ENCODE measurements at places on chromosomes 3 and 15.

DNA sequence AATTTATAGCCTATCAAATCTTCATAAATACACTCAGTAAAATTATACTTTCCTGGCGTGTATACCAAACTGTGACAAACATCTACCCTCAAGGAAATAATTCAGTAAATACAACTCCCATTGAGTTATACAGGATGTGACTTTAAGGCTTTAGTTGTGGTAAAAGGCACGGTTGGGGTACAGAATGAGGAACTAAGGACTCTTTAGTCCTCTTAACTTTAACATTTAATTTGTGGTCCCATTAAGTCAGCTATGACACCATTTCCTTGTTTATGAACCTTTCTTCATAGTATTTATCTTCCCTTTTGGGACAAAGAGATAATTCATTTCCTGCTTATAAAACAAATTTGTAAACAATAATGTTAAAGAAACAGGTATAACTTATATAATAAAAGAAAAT, 30.2 kb downstream of the IFT80 start:
- no peak for DNase-seq

DNA sequence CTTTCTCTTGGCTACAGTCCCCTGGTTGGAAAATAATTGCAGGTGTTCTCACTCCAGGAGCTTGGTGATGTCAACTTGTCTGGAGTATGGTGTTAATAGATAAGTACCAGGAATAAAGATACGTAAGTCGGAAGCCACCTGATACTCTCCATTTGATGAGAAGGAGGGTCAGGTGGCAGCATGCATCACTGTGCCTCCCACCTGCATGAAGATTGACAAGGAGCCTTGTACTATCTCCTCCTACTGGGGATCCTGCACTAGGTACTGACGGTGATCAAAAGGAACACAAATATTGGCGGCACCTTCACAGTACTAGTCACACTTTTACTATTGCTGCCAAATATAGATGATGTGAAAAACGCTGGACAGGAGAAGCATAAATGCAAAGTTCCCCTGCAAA, 32.6 kb upstream of the GABRB3 start:
- no peak for DNase-seq

GRCh38 chr15:62324382-62324781, 159.3 kb upstream of the C2CD4B start:
- DNase-seq = no peak

DNA sequence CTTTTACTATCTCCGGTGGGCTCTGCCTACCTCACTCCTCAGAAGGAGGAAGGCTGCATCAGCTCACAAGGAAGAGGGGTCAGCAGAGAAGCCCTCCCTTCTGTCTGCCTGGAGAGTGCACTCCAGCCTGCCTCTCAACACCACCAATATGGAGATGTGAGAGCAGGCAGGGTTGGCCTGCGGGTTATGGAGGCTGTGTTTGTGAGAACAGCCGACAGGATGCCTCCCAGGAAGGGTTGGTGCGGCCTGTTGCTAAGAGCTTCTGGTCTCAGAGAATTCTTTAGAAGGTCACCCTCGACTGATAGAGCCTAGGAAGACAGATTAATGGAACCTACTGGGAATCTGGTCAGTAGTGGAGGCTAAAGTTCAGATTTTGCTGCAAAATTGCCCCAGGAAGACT, 326.1 kb downstream of the NTRK3 start:
- DNase-seq = no peak

DNA sequence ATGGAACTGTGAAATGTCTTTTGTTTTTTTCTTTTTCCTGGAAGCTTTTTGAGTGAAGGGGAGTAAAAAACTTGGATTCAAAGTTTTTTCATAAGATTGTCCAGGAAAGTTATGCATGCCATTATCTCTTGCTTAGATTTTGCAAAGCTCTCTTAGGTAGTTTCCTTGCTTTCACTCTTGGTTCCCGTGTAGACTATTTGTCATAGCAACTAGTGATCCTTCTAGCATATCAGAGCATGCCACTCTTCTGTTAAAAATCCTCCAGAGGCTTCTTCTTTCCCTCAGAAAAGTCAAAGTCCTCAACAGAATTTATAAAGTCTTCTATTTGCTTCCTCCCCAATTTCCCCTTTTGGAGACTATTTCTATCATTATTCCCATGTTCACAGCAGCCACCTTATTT, 21.1 kb downstream of the GTF2E1 start:
- DNase-seq = no peak

- DNase-seq = no peak
Observed at GRCh38 chr3:43307226-43307625, 20.9 kb downstream of the SNRK start.

DNA sequence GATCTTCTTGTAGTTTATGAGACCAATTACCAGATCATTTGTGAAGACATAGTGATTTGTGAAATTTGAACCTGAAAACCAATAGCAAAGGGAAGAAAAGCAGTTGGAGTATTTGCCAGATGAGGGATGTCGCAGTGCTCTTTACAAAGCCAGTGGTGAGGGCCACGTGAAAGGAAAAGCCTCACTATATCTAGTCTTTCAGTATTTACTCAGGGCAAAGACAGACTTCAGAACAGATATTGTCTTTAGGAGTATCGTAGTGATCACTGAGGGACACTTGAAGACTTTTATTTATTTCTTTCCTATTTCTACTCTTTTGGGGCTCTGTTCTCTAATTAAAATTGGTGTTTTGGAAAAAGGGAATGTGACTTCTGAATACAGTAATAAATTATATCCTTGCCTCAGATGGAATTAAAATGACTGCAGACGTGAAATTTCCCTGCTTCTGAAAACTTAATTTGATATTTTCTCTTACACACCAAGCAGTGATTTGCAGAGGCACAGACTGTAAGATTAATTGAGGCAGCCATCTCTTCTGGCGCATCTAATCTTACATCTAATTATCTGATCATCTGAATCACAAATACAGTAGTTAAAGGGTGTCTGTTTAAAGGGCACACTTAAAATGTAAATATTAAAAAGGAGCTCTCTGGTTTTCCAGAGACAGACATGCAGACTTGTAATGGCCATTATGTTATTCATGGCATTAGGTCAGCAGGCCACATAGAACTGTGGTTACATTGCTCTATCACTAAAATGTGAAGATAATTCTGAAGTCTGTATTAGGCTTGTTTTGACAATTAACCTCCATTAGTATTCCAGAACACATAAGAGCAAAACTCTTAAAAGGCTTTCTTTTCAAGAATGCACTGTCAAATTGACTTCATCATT, 193.0 kb upstream of the GOLIM4 start:
- DNase-seq = no peak

DNA sequence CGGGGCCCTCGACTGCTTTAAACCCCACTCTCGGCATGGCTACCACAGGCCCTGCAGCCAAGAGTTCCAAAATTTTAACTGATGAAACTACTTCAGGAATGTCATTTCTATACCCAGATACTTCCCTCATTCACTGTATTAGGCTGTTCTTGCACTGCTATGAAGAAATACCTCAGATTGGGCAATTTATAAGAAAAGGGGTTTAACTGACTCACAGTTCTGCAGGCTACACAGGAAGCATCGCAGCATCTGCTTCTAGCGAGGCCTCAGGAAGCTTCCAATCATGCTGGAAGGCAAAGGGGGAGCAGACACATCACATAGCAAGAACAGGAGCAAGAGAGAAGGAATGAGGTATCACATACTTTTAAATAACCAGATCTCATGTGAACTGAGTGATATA, 21.6 kb upstream of the ALCAM start:
- DNase-seq = no peak
